ENCODE measurements at places on chromosomes 7 and 10.

- DNase-seq, result no peak
These were observed 2.1 kb upstream of the SHTN1 start for GRCh38 chr10:117007080-117007479.

- DNase-seq, result no peak
These were observed 70.2 kb downstream of the AHCYL2 start for GRCh38 chr7:129295015-129295423.

DNA sequence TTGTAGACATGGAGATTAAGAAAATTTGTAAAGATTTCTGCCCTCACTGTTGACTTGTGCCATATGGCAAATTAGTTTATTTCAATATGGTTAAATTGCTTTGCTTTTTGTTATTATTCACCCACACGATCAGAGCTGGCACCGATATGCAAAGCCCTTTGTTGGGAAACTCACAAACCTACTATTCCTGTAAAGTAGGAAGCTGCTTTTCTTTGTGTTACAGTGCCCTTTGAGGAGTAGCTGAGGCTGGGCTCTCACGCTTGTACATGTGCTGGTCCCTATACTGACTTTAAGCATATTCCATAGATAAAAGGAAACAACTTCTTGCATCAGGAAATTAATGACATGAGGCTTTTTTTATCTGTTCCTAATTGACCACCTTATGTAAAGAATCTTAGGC is 17.6 kb upstream of the AOAH start:
- no peak for DNase-seq

DNA sequence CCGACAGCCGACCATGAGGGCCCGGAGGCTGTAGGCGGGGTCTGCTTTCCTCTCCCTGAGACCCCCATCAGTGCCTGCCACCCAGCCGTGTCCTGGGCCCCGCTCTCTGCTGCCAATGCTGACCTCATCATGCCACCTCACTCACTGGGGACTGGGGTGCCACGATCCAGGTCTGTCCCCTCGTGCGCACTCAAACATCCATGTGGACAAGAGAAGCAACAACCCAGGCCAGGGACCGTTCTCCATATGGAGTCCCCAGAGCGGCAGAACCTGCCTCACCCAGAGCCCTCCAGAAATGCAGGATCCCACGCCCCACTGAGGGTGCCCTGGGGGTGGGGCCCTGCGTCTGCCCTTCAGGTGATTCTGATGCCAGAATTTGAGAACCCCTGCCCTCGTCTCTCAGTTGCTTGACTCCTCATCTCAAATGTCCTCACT is 210.0 kb upstream of the PPP2R2D start:
- DNase-seq, result no peak

GRCh38 chr10:75814014-75814413 is 382.6 kb downstream of the LRMDA start:
- DNase-seq, result no peak

DNA sequence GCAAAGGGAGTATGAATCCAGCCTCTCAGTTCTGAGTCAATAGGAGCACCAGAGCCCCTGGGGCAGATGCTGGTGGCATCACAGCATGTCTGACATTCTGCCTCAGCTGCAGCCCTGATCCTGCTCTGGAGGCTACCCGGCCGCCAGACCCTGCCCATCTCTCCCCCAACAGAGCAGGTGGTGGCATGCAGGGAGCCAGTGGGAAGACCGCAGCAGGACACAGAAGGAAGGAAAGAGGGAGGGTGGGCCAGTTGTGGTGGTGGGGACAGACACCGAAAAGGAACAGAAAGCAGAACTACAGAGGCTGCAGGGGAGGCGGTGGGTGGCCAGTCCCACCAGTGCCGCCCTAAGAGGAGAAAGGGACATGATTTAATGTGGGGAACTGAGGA is 35.3 kb downstream of the BLNK start:
- no peak for DNase-seq

GRCh38 chr10:103967448-103968071 is 620 bp downstream of the SLK start:
- DNase-seq, result no peak

DNA sequence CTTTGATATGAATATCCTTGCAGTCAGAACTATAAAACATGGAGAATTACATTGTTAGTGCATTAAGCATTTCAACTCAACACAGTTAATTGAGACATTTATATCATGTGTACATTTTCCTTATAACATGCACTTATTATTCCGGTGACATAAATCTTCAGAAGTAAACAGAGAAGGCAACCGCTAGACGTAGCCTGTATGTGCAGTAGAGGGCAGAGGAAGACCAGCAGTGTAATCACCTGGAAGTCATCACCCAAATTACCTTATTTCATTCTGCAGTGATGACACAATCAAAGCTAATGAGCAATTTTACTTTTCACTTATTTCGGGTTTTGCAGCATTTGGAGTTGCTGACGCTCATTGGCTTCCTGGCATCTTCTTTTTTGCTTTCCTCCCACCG is 394.6 kb downstream of the SDK1 start:
- no peak for DNase-seq

- peak; percentile 70 for DNase-seq
These were observed 19.0 kb upstream of the COL1A2 start for GRCh38 chr7:94375691-94376090.

DNA sequence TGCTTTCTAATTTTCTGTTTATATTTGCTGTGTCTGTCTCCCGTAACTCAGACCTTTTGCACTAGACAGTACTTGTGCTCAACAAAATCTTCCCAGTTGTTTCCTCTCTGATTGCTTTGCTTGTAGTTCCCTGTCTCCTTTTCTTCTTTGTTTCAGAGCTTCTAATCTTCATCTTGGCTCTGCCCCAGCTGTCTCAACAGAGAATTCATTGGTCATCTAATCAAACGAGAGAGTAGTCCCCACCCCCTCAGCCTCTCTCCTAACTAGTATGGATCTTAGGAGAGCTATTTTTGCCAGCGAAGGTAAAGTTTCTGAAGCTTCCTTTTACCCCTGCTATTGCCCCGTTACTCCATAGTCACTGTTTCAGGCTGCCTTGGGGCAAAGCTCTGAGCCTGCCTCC is 32.8 kb downstream of the SLC26A4 start:
- no peak for DNase-seq

GRCh38 chr10:113566888-113567287 is 14.0 kb downstream of the HABP2 start:
- no peak for DNase-seq

DNA sequence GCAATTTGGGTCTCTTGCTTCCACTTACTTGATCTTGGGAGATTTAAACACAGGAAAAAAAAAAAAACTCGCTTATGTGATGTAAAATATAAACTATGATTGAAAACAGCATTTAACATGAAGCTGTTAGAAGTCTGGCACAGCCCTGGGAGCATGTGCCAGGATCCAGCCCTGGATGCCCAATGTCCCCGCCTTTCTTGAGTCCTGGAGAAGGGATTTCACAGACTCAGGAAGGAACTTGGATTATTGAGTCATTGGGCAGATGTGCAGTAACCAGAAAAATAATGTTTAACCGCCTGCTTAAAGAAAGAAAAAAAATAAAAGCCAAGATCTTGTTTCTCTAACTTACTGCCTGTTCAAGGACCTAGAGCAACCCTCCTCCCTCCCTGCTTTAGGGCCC is 3.7 kb upstream of the JCAD start:
- DNase-seq, result no peak

DNA sequence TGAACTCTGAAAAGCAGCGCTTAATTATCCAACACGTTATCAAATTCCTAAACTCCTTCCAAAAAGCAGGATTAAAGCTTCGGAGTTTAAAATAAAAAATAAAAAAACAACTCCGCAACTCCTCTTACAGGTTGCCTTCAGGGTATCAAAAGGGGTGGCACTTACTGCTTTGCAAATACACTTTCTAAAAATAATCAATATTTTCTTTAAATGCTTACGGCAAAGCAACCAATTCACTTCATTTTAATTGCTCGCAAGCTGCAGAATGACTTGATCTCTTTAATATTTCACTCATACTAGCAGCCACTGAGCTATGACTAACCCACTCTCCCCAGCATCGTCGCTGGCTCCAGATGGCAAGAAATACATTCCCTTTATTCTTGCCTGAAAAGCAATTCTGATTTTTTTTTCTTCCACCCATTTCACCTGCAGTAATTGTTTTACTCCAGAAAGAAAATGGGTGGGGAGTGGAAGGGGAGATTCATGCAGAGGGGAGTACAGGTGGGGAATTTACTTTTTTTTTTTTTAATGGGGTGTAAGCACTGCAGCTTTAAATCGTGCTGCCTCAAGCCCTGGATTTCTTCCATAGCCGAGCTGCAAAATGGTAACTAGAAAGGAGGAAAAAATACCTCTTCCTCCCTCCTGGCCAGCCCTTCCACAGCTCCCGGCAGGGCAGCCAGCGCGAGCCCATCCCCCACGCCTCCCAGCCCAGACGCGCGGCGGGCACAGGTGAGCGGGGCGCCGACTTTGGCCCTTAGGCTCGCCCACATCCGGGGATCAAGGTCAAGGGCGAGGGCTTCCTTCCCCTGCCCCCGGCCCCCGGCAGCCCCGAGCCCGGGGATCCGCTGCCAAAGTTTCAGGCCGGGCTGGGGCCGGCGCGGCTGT is 54.2 kb upstream of the FHIP2A start:
- DNase-seq, result no peak

DNA sequence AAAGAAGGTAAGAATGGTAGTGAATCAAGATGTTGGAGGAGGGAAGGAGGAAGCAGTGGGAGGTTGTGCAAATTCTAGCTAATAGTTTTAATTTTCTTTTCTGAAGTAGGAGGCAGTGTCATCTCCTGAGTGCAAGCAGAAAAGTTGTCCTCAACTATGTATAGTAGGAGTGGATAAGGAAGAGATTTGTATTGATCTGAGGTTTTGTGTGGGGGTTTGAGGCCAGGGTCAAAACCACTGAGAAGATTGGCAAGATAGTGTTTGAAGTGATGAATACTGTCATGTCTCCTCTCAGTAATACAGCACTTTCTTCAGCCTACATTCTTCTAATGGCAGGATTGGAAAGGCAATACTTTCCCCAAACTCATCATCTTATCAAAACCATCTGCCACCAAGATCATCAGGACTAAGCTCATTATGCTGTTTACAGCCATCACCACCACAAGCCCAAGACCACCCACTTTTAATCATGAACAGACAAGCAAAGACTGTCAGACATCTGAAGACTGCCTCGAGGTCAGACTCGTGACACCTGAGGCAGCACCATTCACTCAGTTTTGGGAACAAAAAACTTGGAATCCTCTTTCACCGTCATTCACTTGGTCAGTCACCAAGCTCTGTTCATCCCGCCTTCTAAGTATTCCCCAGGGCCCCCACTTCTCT is 1.5 kb upstream of the MIOS start:
- no peak for DNase-seq

DNA sequence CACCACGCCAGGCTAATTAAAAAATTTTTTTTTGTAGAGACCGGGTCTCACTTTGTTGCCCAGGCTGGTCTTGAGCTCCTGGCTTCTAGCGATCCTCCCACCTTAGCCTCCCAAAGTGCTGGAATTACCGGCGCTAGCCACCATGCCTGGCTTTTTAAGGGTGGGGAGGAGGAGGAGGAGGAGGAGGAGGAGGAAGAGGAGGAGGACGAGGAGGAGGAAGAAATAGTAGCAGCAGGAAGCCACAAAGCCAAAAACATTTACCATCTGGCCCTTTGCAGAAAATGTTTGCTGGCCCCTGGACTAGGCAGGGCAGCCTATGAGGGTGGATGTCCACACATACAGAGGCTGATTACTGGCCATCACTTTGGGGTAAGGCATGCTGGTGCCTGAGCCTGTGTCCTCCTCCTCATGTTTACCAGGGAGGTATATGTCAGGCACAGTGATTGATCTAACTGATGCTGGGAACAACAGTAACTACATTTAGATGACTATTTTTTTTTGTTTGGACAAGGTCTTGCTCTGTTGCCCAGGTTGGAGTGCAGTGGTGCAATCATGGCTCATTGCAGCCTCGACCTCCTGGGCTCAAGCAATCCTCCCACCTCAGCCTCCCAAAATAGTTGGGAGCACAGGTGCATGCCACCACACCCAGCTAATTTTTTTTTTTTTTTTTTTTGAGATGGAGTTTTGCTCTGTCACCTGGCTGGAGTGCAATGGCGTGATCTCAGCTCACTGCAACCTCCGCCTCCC is 122.1 kb downstream of the HIP1 start:
- no peak for DNase-seq

- no peak for DNase-seq
These were observed 157.1 kb upstream of the PRKCQ start for GRCh38 chr10:6737080-6737641.

DNA sequence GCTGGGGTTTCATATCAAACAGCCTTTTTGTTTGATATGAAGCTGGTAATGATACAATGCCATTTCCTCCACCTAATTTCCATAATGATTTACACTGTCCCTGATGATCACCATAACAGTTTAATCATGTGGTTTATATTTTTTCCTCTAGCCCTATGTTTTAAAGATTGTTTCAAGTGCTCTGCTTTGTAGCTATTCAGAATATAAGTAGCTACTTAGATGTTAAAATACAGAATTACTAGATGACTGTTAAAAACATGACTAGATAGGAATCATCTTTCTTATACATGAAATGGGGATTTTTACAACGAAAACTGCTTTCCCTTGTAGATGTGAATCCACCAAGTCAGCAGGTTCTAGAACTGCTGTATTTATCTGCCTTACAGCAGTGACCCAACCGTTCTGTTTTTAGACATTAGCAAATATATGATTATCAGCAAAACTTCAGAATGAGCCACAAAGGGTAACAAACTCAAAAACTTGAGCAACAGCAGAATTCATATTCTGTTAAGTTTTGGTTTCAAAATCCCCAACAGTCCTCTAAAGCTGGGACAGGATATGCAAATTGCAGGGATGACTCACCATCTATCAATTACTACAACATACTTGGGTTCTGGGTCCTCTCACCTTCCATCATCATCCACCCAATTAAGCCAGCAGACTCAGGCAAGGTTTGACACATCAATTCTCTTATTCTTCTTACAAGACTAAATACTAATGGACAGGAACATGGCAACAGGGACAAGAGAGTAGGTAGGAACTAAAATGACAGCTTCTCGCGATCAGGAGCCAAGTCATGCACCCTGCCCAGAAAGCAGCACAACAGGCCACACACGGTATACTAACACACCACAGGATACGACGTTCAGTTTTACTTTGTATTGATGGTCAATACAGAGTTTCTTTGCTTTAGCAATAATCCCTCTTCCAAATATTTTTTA is 83.9 kb downstream of the PIP4K2A start:
- no peak for DNase-seq

GRCh38 chr10:129853562-129853903 is 110.5 kb downstream of the EBF3 start:
- no peak for DNase-seq

- DNase-seq, result no peak
These were observed 34.0 kb downstream of the PSAP start for GRCh38 chr10:71816936-71817618.

DNA sequence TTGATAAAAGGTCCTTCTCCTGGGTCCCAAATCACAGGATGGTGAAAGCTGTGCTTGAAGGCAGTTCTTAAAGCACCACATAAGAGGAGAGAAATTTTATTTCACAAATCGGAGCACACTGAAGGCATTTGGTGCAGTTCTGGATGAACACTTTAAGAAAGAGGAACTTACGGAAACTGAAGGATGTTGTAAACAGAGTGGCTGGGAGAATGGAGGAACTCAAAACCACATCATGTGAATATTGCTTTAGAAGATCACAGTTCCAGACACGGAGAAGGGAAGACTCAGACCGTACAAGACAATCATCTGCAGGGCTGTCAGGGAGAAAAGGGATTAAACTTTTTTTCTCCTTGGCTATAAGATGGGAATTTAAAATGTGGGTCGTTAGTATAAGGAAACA is 9.0 kb upstream of the GPR141 start:
- DNase-seq, result no peak

GRCh38 chr10:96832721-96833219 is 672 bp downstream of the LCOR start:
- DNase-seq, result peak; percentile 30

GRCh38 chr7:10918093-10918590 is 55.5 kb upstream of the PHF14 start:
- no peak for DNase-seq

- DNase-seq, result no peak
These were observed 530.6 kb upstream of the MGMT start for GRCh38 chr10:128936392-128936791.
